ENCODE measurements at places on chromosomes 12 and 14.

- DNase-seq = peak; percentile 78
Observed at GRCh38 chr12:122471324-122472226, 29.2 kb downstream of the ZCCHC8 start.

- DNase-seq = peak; percentile 73
Observed at GRCh38 chr12:56253091-56253490, 5.1 kb downstream of the ANKRD52 start.

GRCh38 chr12:59723520-59723919, 127.7 kb downstream of the SLC16A7 start:
- no peak for DNase-seq

- no peak for DNase-seq
Observed at GRCh38 chr12:14261861-14262260, 103.6 kb upstream of the ATF7IP start.

DNA sequence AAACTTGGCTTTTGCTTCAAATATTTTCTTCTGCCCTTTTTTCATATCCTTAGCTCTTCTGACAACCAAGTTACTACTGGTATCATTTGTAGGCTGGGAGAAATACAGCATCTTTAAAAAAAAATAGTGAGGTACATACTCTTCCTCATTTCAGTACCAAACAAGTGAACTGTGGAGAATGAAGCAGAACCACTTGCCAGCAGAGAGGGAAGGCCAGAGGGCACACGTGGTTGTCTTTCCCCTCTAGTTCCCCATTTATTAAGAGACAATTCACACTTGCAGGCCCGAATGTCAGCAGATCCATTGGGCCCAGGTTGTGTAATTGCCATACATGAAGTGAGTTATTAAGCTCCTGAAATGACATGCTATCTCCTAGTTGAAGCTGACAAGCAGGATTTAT, 3.2 kb downstream of the SUSD6 start:
- peak; percentile 28 for DNase-seq

GRCh38 chr14:89918721-89919120, 35.8 kb downstream of the EFCAB11 start:
- no peak for DNase-seq

- DNase-seq = no peak
Observed at GRCh38 chr12:128680555-128680954, 143.2 kb downstream of the SLC15A4 start.

GRCh38 chr14:32047791-32048190, 29.3 kb upstream of the ARHGAP5 start:
- no peak for DNase-seq

DNA sequence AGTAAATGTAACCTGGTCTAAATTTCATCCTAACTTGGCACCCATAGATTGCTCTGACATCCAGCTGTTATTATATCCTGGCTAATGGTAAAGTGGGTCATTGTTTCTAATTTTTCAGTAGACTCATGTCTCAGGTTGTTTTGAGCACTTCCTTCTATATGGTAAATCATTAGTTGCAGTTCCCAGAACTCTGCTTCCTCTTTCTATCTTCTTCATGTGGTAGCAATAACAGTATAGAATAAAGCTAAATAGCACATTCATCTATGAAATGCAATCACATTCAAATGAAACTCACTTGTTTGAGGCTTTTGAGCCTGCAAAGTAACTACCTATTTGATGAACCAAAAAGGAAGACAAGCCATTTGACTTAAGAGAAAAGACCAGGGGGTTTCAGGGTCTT, 65.1 kb upstream of the GZMB start:
- no peak for DNase-seq

- DNase-seq = no peak
Observed at GRCh38 chr12:130987151-130987931, 33.6 kb downstream of the ADGRD1 start.

DNA sequence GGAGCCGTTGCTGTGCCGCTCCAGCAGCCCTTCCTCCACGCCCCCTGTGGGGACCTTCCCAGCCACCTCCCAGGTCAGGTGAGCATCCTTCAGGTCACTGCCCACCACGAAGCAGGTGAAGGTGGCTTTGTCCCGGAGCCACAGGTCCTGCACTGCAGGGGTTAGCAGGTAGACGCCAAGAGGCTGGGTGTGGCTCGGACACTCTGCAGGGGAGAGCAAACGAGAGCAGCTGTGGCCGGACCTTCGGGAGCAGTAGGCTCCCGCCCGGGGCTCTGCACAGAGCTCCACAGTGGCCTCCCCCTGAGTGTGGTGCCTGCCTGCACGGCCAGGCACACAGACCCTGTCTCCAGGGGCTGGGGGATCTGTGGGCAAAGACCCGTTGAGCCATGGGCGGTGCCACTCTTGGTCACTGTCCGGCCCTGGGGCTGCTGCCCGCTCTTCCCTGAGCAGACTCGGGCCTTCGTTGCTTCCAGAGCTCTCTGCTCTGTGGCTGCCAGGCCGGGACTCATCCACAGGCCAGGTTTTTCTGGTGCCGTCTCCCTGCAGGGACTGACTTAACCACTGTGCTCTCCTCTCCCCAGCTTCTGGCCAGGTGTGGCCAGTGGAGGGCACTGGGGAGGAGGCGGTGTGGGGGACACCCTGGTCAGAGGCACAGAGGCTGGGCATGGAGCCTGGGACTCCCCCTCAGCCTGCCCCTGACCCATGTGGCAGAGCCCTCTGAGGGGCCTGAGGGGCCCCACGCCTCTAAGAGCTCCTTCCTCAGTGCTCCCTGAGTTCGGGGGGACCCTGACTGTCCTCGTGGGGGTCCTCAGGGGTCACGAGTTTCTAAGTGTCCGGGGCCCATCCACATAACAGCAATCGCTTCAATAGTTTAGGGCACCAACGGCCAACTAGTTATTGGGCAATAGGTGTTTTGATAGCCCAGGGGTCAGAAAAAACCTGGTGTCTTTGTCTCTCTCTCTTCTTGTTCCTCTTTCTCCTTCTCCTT, 314.9 kb downstream of the TMEM121 start:
- no peak for DNase-seq

DNA sequence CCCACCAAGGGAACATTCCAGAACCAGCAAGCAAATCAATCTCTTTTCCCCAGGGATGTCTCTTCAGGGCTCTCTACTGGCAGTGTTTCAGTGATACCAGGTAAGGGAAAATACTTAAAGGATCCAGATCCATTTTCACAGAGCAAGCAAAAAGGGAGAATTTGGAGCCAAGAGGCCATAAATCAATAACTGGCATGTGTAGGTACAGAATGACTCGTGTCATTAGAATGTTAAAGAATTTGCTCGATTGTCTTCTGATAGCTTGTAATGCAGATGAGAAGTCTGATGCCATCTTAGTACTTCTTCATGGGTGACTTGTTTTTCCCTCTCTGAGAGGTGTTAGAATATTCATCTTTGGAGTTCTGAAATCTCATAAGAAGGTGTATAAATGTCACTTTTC, 242.9 kb downstream of the KTN1 start:
- DNase-seq = no peak

DNA sequence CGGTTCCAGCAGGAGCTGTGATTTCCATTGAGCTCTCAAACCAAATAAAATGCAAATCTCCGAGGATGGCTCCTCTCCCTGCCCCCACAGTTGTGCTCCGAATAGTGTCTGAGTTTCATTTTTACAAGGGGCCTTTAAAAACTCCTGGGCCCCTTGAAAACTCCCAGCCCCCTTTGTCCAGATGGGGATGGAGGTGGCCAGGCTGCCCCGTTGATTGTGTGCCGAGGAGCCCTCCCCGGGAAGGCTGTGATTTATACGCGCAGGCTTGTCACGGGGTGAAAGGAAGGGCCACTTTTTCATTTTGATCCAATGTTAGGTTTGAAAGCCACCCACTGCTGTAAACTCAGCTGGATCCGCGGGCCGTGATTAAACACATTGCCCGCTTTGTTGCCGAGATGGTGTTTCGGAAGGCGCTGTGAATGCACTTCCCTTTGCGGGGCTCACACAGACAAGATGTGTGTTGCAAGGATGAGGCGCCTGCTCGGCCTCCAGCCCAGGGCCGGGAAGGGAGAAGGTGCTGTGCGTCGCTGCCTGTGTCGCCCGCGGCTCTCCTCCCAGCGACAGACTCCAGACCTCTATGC, 98.8 kb downstream of the TMEM132C start:
- DNase-seq = no peak

- DNase-seq = no peak
Observed at GRCh38 chr12:123055281-123055766, 74.8 kb downstream of the ARL6IP4 start.

- DNase-seq = no peak
Observed at GRCh38 chr14:76883447-76883846, 57.2 kb downstream of the LRRC74A start.

DNA sequence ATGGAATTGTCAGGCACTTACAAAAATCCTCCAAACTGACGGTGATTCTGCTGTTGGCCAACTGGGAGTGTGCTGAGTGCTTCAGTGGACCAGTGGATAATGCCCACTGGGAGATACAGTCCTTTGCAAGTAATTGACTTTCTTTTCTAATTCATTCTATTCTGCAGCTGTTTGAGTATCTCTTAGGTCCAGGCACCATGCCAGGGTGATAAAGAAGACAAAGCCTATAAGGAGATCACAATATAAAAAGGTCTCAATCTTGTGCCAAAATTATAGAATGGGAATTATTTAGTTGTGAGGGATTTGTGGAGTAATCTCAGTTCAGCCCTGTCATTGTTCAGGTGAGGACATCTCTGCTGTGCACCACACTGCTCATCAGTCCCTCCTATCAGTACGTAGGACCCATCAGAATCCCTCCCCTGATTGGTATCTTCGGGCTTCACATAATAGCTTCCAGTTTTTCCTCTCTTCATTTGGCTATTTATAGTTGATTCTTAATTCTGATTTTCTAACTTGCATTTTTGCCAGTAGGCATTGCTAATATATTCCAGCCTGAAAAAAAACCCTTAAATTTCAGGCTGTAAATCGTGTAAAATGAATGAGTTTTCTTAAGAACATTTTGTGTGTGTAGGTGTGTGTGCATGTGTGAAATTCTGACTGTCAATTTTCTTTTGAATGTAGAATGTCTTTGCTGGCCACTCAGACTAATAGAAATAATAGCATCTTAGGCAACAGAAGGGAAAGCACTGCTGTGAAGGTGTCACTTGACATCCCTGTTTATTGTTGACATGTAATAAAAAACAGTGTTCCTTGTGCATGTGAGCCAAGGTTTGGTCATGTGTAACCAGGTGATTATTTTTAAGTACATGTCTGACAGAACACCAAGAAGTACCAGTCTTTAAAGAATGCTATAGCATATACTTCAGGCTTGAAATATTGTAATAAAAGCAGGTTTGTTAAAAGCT, 457.6 kb upstream of the RGS6 start:
- DNase-seq = peak; percentile 46

All from erythroblast (primary cell).